NCI-H146 (cell line): ENCODE measurements at places on chromosomes 1 and 21.
A peak's percentile ranks its signal among the peaks of the same experiment; 100 is the strongest.

GRCh38 chr1:202374099-202374498 lies 25.6 kb downstream of the PPP1R12B start:
- DNase-seq: peak; percentile 30

GRCh38 chr1:22500471-22500870 lies 48.8 kb downstream of the ZBTB40 start:
- peak; percentile 12 for DNase-seq

- DNase-seq: no peak
These were observed 12.1 kb downstream of the BLACAT1 start for GRCh38 chr1:205443585-205444299.

DNA sequence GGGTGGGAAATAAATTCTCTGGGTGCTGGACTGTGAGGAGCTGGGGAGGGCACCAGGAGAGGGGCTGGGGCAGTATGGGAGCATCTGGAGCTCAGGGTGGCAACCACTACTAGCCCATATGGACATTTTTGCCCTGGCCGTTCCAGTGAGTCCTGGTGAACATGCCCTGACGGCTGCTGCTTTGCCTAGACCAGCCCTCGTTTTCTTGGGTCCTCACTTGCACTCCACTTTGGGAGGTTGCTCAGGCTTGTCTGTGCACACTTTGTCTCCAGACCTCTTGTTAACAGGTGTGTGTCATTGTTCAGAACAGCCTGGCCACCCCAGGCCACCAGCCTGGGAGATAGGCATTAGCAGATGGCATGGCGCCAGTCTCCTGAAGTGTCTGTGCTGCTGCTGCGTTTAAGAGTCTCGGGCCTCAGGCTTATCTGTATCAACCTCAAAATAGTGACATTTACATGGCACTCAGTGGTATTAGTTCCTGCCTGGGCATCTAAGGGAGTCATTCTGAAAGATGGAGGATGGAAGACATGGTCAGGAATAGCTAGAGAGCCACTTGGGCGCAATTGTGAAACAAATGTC lies 190.5 kb downstream of the PTPRU start:
- DNase-seq: peak; percentile 26

DNA sequence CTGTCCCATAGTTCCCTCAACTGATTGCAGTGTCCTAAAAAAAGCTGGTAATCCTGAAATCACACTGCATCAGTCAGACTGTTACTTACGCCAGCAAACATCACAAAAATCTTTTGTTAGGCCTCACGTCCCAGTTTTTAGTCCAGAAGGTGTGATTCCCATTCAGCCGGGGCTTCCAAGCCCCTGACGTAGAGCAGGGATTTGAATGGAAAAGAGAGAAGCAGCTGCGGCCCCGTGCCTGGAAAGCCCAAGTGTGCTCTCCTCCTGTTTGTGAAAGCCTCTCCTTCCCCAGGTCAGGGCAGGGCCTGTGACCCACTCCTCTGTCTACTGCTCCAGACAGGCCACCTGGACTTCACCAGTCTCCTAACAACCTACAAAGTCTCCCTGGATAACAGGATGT lies 20.7 kb downstream of the KCNA10 start:
- peak; percentile 55 for DNase-seq

GRCh38 chr1:212700223-212700891 lies 717 bp upstream of the BATF3 start:
- DNase-seq: peak; percentile 15

DNA sequence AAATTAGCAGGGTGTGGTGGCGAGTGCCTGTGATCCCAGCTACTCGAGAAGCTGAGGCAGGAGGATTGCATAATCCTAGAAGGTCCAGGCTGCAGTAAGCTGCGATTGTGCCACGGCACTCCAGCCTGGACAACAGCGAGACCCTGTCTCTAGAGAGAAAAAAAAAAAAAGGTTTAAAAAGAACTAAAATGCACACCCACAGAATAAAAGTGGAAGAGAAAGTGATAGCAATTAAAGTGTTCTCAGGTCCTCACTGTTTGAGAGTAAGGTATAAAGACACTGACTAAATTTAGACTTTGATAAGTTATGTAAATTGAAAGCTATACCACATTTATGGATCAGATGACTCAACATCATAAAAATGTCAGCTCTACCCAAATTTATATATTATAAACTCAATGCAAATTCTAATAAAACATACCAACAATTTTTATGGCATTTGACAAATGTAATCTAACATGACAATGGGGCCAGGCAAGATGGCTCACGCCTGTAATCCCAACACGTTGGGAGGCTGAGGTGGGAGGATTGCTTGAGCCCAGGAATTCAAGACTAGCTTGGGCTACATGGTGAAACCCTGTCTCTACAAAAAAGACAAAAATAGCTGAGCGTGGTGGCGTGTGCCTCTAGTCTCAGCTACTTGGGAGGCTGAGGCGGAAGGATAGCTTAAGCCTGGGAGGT lies 11.8 kb downstream of the ZBTB17 start:
- DNase-seq: no peak

DNA sequence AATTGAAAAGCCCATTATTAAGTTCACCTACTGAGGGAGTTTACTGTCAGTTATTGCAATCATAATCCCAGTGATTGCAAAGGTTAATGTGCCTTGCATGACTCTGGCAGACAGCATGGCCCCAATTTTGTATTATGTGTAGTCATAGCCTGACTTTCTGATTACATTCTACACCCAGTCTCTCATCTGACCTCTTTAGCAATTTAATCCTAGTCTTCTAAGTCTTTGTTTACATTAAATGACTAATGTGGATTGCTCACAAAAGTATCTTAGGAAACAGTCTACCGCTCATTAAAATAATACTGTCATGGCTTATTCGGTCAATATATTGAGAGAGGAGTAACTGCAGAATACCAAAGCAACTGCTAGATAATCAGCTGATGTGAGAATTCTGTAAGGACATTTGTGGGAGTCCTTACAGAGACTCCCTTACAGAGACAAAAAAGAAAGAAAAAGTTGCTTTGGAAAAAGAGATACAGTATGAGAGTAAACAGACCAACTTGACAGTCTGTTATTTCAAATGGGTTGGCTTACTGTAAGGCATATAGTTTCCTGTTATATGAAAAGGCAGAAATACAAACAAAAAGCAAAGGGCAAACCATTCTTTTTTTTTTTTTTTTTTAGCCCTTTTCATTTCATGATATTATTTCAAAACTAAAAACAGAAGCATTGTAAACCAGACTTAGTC lies 42.8 kb downstream of the SMG7 start:
- peak; percentile 34 for DNase-seq

- no peak for DNase-seq
These were observed 52.9 kb downstream of the NCF2 start for GRCh38 chr1:183537405-183537804.

GRCh38 chr1:84260852-84261518 lies 40.5 kb upstream of the SAMD13 start:
- peak; percentile 88 for DNase-seq

DNA sequence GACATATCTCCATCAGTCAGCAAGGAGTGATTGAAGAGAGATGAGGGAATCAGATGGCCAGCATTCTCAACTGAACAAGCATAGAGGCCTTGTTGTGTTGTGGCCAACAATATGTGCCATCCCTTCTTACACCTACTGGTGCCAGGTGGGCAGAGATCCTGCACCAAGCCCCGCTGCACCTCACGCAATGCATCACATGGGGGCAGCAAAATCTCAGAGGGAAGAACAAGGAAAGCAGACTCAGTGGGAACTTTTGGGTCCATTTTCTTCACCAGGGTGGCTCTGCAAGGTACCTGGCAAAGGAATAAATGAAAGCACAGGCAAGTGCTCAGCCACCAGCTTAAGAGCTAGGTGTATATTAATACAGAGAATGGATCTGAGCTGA lies 33.2 kb downstream of the HSD3B2 start:
- DNase-seq: no peak

DNA sequence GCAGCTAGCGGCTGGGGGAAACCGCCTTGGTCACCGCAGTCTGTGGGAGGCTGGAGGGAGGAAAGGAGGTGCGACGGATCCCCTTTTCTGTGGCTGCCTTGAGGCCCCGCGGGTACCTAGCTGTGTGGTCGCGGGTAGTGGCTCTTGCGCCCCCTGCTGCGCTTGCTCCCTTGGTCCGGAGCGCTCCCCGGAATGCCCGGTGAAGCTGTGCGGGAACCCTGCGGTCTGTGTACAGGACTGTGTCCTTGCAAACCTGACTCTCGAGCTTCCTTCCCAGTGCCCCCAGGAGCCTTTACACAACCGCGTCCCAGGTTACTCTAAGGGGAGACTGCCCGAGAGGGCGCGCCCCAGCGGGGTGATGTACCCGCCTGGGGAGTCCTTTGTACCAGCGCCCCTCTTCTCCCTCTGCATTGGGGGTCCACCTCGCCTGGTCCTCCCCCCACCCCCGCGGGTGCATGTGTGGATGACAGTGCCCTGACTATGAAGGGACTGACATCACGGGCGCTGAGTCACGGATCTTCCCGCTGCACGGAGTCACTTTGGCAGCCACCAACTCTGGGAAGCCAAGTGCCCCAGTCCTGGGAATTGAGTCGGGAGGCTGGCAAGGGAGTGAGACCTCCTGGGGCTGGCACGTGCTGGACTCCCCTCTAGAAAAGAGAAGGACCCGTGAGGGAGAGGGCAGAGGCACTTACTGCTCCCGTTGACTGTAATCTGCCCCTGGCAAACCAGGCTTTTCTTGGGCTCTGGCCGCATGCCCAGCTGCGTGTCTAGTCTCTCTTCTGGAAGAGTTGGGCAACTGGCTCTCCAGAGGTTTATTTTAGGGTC lies 816 bp downstream of the IL6R start:
- no peak for DNase-seq

- DNase-seq: no peak
These were observed 43.5 kb upstream of the COG2 start for GRCh38 chr1:230598745-230599144.

GRCh38 chr1:110245876-110246620 lies 35.9 kb downstream of the KCNC4 start:
- DNase-seq: no peak

DNA sequence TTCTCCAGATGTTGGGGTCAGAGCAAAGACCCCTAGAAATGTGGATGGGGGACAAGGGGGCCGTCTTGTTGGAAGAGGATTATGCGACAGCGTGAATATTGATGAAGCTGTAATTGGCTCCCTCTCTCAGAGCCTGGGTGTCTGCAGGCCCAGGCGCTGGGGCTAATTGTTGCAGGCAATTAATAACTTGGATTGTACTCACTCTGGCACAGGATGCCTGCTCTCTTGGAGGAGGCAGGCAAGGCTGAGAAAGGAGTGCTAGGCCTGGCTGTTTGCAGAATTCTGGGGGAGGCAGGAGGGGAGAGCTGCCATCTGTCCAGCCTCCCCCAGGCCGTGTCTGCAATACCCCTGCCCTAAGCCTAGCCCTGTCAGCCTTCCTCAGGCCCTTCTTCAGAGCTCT lies 4.1 kb upstream of the DISP3 start:
- DNase-seq: no peak

DNA sequence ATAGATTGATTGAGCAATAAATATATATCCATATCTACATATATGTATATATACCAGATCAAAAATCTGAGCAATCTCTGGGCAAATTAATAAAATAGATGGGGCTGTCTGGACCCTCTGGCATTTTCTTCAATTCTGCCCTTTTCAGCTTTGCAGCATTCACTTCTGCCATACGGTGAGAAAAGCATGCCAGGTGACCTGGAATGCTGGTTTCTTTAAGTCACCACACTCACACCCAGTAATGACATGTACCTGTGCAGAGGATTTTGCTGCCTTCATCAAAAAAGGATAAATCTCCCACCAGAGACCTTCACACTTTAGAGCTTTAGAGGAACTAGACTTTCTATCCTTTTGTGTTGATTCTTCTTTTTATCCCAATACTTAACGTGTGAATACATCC lies 223.2 kb upstream of the NFIA start:
- no peak for DNase-seq

DNA sequence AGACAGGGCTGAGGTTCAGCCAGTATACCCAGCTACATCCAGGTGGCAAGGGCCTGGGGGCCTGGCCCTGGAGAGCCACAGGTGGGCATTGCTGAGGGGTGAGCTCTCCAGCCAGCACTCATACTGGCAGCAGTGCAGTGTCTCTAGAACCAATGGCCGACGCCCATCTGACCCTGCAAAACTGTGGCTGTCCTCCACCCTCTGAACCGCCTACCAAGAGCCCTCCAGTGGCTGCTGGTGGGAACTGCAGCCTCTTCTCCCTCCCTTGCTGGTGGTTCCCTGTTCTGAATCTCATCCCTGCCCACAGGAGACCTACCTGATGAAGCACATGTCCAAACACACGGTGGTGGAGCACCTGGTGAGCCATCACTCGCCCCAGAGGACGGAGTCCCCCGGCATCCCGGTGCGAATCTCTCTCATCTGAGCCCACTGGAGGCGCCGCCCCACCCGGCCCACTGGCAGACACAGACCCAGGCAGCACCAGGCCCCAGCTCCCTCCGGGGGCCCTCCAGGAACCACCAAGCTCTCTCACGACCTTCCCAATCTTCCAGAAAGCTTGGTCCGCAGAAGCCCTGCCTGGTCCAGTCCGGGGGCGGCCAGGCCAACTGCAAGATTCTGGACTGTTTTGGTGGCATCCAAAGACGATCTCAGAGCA lies 22.1 kb downstream of the A3GALT2 start:
- DNase-seq: peak; percentile 30

GRCh38 chr1:203086992-203087763 lies 1.4 kb upstream of the MYOG start:
- DNase-seq: peak; percentile 42

DNA sequence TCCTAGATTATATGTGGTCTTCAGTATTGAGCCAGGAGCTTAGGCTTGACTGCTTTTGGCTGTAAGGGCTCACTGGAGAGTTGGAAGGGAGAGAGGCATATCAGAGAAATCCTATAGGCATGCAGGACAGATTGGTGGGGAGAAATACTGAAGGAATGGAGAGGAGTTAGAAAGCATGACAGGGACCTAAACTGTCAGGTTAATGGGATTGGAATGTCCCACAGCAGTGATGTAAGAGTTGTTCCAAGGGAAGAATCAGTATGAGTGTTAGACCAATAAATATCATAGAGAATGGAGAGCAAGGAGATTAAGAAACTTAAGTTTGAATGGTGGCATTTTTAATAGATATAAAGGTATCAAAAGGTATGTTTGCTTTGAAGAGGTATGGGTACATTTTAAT lies 39.7 kb downstream of the SLC35A3 start:
- no peak for DNase-seq

- DNase-seq: no peak
These were observed 137.4 kb upstream of the USP25 start for GRCh38 chr21:15592271-15592860.

DNA sequence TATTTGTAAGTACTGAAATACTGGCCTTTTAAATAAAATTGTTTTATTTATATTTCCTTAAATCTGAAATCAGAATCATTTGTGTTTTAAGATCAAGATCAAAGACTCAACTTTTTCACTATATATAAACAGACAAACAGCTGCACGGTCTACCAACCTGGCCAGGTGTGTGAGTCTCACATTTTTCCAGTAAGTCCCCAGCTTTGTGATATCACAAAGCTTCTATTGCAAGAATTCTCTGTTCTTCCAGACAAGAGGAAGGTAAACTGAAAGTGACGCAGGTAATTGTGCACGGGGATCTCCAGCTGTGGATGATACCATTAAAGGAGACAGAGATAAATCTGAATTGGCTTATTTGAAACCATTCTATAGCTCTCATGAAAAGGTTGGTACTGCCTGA lies 41.2 kb upstream of the CYP2J2 start:
- peak; percentile 71 for DNase-seq

DNA sequence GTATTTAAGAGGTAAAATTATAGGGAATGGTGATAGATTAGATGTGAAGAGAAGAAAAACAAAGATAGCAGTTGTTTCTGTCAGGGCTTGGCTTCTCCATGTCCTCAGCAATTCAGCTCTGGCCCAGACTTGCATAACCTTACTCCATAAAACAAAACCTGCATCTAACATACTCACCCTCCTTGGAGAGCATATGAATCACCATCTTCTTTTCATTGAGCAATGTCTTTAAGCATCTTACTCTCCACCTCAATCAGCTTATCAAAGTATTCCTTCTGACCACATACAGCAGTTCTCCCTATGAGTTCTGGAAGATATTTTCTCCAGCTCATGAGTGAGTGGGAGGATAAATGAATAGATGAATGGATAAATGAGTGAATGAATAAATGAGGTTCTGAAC lies 49.0 kb downstream of the RAB3B start:
- no peak for DNase-seq
